ENCODE measurements at places on chromosomes 16 and 17.

DNA sequence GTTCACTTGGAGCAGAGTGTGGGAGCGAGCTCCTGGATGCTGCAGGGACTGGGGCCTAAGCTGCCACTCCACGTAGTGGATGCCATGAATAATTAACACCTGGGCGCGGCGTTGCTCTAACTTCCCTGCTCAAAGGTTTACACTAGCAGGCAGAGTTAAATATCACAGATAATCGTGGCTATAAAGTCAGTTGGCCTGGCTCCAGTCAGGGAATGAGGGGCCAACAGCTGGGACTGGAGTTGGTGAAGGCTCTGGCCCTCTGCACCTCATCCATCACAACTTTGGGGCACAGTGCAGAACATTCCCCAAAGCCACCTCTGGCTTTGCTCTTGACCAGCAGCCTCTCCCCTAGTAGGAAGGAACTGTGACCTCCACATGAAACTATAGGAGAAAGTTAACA is 10.9 kb downstream of the HOXB4 start:
- DNase-seq = no peak

DNA sequence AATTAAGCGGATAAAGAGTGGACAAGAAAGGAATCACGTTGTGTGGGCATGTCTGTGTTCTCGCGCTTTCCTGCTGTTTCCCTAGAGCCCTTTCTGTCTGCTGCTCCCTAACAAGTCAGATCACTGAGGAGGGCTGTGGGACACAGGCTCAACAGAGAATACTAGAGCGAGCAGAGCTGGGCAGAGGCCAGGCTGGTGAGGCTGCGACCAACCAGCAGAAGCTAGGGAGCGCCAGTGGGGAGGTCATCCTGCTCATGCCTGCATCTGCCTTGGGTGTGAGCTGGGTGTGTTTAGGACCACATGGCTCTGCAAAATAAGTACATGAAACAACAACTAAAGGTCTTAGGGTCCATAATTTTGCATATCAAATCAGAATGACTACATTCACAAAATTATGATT is 11.5 kb upstream of the FOXJ1 start:
- no peak for DNase-seq

GRCh38 chr17:4900231-4901107 is 1.1 kb downstream of the C17orf107 start:
- no peak for DNase-seq

GRCh38 chr16:72400257-72401083 is 228.5 kb upstream of the PMFBP1 start:
- peak; percentile 31 for DNase-seq

- DNase-seq = no peak
Observed at GRCh38 chr16:79839466-79840341, 239.2 kb upstream of the MAF start.

DNA sequence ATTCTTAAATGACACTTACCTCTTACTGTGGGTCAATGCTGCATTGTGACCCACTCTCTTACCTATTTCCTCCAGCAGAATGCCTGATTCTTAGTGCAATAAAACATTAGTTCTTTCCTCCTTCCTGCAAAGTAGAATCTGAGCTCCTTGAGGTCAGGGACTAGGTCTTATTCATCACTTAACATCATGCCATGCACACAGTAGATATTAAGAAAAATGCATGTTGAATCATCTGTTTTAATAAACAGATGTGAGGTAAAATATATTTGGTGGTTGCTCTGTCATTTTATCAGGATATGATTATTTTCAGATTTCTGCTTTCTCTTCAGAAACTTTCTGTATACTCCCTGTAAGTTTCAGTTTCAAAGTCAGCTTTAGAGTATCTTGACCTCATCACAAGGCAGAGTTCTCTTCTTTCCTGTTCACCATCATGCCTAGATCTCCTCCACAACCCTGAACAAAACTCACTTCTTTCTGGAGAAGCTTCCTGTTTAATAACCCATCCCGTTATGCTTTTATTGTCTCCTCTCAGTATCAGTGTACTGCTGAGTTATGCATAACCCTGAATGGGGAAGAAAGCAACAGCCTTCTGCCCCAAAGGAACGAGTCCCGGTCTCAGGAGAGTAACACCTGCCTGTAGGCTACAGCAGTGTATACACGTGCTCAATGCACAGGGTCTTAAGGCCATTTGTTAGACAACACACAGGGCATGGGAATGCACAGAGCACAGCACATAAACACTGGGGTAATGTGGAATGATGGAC is 30.3 kb upstream of the SUPT4H1 start:
- DNase-seq = no peak

DNA sequence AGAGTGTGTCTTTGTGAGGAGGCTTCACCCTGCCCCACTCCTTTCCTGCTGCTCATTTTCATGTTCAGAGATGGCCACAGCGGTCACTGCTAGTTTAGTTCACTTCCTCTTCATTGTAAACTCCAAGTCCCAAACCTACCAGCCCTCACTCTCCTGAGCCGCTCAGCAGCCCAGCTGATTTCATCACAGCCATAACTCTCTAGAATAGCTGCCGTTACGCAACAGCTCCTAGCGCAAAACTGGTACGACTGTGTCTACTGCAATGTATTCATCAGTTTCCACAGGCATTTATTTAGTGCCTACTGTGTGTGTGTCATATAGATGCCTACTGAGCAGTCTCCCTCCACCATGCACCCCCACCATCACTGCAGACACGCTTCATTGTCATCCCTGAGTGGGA is 233.5 kb upstream of the RPL38 start:
- DNase-seq = no peak

DNA sequence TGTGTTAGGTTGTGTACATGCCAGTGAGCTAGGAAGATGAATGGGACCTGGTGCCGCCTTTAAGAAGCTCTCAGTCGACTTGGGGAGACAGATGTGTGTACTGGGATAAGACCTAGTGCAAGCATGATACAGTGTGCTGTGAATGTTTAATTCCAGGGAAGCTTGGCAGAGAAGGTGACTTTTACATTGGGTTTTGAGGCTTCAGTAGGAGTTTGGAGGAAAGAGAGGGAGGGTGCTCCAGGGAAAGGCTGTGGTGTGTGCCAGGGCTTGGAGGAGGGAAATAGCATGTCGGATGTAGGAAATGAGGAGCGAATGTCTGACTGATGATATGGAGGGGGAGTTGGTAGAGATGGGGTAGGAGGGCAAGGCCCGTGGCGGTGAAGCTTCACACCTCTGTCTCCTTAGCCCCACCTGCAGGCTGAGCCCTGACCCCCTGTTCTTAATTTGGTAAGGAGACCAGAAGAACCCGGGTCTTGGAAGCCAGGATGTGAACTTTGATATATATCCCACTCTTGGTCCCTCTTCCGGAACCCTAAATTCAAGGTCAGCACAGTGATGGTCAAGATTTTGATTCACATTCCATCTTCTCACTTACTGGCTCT is 76.6 kb downstream of the PLCG2 start:
- no peak for DNase-seq

- no peak for DNase-seq
Observed at GRCh38 chr17:80696456-80696855, 151.8 kb downstream of the RPTOR start.

DNA sequence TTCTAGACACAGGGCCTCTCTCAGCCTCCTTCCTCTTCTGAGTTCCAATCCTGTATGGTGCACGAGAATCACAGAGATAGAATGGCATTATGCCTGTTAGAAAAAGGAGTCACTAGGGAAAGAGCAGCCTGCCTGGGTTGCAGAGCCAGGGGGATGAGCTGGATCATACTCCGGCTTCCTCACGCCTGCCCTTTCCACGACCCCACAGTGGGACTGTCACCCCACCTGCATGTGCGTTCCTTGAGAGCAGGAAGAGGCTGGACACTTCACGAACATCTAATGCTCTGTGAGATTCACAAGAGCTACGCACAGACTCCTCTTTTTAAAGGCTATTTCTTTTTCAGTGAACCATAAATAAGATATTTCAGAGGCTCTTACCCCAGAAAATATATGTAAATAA is 54.8 kb downstream of the N4BP1 start:
- no peak for DNase-seq

DNA sequence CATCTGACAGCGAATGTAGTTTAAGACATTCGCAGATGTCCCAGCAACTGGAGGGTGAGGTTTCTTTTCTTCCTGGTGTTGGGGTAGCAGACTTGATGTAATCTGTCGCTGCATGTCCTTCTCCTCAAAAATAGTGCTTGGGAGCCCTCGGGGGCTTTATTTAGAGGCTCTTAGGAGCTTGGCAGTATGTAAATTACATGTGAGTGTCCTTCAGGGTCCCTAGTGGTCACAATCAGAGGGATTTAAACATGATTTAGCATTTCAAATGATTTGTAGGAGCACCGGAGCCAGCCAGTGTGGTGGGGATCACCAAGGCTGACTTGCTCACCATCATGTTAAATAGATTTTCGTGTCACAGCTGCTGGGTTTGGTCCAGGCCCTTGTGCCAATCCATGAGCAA is 8.8 kb upstream of the SALL1 start:
- no peak for DNase-seq

DNA sequence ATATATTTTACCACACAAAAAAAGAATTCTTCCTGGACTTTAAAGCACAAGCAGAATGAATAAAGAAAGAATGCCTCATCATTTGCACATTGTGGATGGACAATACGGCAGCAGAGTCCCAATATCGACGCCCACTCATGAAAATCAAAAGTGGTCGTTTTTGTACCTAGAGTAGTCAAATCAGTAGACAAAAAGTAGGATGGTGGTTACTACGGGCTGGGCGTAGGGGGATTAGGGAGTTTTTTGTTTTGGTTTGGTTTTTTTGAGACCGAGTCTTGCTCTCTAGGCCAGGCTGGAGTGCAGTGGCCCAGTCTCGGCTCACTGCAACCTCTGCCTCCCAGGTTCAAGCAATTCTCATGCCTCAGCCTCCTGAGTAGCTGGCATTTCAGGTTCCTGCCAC is 8.6 kb upstream of the CENPV start:
- no peak for DNase-seq

DNA sequence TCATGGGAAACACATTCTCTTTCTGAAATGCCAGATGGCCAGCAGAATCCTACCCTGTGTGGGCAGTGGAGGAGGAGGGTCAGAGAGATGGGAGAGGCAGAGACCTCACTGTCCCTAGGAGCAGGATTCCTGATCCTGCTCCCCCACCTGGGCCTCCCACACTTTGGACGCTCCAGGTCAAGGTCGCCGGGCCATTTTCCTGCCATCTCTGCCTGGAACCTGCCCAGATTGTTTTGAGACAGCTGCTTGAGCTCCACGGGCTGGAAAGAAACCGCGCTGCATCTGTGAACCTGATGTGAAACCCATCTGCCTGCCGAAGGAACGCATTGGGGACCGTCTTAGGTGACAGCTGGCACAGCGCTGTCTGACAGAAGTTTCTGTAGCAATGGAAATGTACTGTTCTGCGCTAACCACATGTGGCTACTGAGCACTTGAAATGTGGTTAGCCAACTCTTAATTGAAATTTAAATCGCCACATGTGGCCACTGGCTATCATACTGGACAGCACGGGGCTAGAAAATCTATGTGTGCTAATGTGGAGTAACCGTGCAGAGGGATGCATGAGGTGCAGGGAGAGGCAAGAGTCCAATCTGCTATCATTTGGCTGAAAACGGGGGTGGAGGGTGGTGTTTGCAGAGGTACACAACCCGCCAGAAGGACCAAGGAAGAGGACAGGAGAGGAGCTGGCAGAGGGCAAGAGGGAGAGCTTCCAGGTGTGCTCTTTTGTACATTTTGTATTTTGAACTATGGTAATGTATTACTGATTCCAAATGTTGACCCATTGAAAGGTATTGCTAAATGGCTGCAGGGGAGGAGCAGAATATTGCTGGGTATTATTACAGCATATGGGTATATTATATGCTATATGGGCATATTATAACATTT is 15.4 kb upstream of the NUBP1 start:
- no peak for DNase-seq

DNA sequence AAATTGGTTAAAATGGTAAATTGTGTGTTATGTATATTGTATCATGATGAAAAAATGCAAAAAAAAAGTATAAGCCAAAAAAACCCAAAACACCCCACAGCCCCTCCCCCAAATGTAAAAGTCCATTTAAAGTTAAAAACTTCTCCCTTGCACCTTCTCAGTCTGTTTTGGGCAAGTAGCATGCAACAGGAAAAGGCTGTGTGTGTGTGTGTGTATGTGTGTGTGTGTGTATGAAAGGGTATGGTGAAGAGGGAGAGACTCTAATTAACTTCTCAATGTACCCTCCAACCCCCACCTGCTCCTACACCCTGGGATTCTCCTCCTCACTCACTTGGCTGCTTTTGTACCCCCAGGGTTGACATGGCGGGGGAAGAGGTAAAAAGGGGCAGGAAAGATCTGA is 9.2 kb upstream of the GGT6 start:
- no peak for DNase-seq

GRCh38 chr17:9696279-9697044 is 51.1 kb downstream of the USP43 start:
- no peak for DNase-seq

DNA sequence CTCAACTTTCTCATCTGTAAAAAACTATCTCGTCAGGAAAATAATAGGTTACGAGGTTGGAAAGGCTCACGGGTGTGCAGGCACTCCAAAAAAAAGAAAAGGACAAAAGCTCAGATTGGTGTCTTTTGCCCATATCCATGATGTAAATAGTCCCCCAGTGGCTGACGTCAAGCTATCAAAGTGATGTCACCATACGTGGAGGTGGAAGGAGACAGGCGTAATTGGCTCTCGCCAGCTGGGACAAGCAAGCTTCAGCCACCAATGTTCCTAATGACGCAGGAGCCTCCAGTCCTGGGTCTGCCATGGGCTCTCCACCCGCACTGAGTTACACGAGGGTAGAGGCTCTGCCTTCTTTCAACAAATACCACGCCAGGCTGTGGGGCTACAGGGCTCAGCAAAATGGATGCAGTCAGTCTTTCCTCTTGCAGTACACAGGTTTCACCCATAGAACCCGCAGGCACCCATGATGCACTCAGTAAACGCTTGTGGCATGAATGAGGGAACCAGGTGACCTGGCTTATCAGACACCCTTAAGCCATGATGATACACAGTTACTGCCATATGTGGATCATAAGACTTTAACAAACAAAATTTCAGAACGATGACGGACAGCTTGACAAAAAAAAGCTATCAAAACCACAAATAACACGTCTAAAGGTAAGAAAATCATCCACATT is 50.5 kb downstream of the COTL1 start:
- no peak for DNase-seq

GRCh38 chr17:49486012-49486641 is 9.0 kb upstream of the NGFR start:
- DNase-seq = no peak

DNA sequence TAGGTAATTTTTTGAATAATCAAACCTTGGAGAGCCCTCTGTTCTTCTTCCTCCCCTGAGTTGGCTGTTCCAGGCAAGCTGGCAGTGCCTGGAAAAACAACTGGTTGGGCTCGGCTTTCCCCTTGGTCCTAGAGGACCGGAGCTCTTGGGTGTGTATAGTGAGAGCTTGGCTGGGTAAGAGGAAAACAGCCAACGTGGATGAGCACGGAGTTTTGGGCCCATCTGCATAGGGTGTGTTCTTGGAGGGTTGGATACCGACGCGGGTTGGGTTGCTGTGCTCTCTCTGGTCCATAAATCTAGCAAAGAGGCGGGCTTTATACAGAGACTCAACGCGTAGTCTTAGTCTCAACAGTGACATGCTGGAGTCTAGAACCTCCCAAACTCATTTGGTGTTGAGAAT is 23.2 kb downstream of the ITGB3 start:
- no peak for DNase-seq

- no peak for DNase-seq
Observed at GRCh38 chr17:65487990-65488389, 73.5 kb downstream of the AXIN2 start.
